Fibroblast of skin of right biceps (primary cell): ENCODE measurements at places on chromosomes 1 and 21.

DNA sequence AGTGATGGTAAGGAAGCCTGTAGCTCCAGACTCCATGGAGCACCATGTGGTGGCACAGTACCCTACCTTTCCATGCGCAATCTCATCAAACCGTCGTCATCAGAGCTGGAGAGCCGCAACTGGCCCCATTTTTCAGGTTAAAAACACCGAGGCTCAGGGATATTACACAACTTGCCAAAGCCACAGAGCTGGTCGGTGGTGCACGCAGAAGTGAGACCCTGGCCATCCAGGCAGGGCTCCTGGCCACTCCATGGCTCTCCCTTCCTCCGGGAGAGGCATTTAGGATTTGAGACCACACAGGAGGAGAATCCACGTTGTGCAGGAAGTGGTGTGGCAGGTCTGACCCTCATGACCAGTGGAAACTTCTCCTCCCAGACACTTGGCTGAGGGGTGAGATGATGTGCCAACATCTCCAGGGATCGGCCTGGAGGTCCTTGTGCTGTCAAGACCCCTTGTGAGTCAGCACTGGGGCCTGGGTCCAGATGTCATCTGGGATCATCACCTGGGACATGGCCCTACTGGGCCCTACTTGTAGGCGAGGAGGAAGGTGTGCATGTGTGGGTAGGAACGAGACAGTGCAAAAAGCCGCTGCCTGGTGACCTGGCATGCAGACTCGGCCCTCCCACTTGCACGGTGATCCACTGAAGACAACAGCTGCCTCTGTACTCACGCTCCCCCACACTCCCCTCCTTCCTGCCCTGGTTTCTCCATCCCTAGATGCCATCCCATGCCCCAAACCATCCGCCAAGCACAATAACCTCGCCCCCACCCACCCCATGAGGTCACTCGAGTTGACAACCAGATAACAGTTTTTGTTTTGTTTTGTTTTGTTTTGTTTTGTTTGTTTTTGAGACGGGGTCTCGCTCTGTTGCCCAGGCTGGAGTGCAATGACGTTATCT is 10.4 kb downstream of the TFF3 start:
- no peak for DNase-seq

DNA sequence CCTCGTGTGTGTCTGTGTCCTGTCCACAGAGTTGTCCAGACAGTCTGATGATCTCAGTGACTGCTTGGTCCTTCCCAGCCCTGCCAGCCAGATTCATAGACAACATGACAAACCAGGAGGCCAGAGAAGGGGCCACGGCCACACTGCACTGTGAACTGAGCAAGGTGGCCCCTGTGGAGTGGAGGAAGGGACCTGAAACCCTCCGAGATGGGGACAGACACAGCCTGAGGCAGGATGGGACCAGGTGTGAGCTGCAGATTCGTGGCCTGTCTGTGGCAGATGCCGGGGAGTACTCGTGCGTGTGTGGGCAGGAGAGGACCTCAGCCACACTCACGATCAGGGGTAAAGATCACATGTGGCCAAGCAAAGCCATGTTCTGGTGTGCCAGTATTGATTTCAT is 96.4 kb downstream of the OBSCN start:
- no peak for DNase-seq

DNA sequence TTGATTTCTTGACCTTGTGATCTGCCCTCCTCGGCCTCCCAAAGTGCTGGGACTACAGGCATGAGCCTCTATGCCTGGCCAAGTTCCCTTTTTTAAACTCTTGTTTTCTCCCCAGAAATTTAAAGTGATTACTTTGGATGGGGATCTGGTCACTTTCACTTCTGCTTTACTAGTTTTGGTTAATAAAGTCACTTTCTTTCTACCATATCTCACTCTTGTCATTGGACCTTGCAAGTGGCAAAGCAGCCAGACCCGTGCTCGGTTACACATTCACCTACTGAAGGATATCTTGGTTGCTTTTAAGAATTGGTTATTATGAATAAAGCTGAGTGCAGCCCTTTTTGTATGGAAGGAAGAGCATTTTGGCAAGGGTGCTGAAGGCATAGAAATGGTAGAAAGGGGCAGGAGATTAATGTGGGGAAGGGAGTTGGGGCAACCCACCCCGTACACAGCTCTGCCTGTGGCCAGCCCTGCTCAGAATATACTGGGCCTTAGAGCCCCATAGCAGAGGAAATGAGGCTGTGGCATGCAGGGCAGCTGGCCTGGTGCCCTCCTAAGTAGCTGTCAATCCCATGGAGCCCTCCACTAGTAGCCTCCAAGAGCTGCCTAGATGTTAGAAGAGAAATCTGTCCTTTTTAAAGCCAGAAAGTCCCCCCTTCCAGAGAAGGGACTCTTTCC is 40.7 kb downstream of the CD2 start:
- no peak for DNase-seq

DNA sequence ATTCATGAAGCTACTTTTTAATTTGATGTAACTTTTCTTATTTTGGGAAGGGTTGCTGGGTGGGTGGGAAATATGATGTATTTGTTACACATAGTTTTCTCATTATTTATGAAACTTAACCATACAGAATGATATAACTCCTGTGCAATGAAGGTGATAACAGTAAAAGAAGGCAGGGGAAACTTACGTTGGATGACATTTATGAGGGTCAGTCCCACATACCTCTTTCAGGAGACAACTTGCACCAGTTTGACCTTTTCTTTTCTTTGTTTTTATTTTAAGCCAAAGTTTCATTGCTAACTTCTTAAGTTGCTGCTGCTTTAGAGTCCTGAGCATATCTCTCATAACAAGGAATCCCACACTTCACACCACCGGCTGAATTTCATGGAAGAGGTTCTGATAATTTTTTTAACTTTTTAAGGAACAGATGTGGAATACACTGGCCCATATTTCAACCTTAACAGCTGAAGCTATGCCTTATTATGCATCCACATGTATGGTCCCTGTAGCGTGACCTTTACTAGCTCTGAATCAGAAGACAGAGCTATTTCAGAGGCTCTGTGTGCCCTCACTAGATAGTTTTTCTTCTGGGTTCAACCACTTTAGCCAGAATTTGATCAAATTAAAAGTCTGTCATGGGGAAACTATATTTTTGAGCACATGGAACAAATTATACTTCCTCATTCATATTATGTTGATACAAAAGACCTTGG is 28.0 kb upstream of the KIAA1614 start:
- no peak for DNase-seq

GRCh38 chr1:168257397-168257796 is 23.3 kb upstream of the TBX19 start:
- no peak for DNase-seq

- peak; percentile 91 for DNase-seq
Observed at GRCh38 chr21:32520875-32521735, 64.2 kb downstream of the TCP10L start.

DNA sequence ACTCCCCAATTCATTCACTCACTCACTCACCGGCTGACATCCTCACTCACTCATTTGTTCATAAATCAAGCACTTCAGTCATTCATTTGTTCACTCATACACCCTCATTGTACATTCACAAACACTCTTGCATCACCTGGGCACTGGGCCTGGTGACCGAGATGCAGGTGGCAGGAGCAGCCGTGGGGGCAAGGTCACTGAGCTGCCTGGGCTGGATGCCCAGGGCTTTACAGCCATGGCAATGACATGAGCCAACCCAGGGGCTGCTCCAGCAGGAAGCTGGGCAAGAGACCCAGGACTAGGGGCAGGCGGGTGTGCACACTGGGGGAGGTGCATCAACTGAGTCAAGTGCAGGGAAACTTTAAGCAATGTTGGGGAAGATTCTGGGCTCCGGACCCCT is 113.6 kb upstream of the IGSF21 start:
- DNase-seq: no peak

DNA sequence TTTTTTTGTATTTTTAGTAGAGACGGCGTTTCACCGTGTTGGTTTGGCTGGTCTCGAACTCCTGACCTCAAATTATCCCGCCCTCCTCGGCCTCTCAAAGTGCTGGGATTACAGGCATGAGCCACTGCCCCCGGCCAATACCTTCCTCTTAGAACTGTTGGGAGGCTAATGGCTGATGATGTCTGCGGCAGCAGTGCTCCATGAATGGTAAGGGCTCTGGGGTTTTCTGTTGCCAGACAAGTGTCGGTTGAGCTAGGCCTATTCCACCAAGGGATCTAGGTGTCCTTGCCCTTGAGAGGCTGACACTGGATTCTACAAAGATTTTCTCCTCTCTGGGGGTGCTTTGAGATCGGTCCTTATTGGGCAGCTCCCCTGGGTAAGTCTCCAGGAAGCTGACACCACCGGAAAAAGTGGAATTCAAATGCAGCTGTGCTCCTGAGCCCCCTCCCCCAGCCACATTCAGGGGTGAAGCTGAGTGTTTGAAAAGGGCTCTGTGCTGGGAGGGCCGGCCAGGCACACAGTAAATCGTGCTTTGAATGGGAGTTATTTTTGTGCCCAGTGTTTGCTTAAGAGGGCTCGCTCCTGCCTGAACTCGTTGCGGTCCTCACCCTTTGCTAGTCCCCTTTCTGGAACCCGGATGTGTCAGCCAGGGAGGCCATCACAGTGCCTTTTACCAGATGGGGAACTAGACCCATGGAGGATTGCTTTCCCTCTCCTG is 5.2 kb downstream of the SOX13 start:
- DNase-seq: peak; percentile 36

GRCh38 chr1:235280467-235280866 is 47.5 kb downstream of the ARID4B start:
- DNase-seq: no peak

- DNase-seq: peak; percentile 40
Observed at GRCh38 chr21:34909492-34910292, 139.4 kb downstream of the RUNX1 start.

GRCh38 chr1:6248932-6249738 is 5.2 kb downstream of the HES3 start:
- DNase-seq: no peak

- no peak for DNase-seq
Observed at GRCh38 chr1:174942547-174943255, 57.0 kb upstream of the CACYBP start.

GRCh38 chr1:112893288-112894009 is 62.5 kb downstream of the SLC16A1 start:
- DNase-seq: no peak

- peak; percentile 14 for DNase-seq
Observed at GRCh38 chr21:33856893-33857527, 58.6 kb downstream of the ATP5PO start.

GRCh38 chr1:59690171-59690930 is 124.4 kb upstream of the HOOK1 start:
- no peak for DNase-seq

- DNase-seq: no peak
Observed at GRCh38 chr1:173222149-173223030, 15.3 kb upstream of the TNFSF4 start.

DNA sequence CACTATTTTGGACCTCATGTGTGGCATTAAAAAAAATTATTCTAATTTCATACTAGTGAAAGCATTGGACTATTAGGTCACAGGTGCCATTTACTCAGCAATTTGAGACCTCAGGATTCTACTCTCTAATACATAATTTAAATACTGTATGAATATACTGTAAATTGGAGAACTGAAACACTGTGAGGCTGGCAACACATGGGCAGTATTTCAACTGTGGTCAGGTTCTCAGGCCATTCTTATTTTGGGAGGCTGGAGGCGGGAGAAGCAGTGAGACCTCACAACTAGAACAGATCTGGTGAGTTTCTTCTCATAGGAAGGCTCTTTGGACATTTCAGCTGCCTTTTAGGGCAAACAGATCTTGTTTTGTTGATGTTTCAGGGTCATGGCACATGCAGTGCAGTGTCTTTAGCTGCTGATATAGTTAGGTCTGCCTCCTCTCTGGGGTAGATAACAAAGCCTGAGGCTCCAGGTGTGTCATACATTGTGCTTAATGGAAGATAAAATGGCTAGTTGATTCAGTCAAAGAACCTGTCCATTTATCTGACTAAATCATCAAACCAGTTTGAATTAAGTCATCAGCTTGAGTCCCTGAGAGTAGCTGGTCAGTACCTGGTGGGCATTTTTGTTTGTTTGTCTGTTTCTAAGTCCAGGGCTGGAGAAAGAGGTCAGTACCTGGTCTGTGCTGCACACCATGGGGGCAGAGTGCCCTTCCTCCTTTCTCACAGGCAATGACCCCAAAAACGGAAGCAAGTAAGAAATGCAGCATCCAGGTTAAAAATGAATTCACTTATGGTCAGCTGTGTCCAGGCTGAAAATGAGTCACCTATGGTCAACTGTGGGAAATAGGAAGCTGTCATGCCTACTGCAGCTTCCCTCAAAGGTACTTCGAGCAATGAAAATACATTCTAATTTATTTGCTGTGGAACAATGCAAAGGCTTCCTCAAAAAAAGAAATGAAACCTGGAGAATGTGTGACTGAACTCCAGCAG is 216.2 kb downstream of the SDCCAG8 start:
- no peak for DNase-seq

DNA sequence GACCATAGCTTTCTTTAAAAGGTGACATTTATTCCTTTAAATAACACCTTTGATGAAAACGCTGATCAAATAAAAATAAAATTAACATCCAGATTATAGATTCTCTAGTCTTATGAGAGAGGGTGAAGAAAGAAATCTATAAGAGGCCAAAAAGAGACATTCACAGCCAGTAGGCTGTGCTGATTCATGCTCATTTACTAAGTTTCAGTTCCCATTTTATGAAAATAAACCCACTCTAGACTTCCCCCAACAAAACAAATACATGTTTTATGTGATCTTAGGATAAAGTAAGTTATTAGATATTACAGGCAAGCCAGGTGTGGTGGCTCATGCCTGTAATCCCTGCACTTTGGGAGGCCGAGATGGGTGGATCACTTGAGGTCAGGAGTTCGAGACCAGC is 21.1 kb downstream of the ESRRG start:
- DNase-seq: no peak

DNA sequence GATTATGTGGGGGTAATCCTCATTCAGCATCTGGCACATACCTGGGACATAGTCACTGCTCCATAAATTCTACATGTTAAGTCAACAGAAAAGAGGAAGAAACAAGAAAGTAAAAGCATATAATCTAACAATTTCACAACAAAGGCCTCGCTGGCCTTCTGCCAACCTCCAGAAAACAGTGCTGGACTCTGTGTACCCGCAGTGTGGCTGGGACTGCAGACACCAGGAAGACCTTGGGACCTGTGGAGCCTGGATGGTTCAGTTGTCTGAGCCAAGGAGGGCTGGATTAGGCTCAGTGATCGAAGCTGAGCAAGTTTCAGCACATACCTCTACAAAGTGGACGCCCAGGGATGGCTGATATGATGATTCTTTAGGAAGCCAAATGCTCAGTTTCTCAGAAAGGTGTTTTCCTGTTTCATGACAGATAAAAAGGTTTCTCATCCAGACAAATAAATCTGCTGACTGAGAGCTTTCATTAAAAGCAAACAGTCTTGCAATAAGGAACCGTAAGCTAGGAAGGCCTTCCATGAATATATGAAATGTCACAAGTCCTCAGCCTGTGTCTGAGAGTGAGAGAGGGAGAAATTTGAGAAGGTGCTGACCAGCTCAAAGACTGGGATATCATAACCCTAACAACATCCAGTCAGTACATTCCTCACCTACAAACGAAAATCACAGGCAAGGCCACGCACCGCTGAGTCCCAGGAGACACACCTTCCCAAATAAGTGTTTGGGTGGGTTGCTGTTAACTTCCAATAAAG is 48.4 kb downstream of the CAPZB start:
- peak; percentile 21 for DNase-seq
